ENCODE measurements at places on chromosomes 3 and 15.

DNA sequence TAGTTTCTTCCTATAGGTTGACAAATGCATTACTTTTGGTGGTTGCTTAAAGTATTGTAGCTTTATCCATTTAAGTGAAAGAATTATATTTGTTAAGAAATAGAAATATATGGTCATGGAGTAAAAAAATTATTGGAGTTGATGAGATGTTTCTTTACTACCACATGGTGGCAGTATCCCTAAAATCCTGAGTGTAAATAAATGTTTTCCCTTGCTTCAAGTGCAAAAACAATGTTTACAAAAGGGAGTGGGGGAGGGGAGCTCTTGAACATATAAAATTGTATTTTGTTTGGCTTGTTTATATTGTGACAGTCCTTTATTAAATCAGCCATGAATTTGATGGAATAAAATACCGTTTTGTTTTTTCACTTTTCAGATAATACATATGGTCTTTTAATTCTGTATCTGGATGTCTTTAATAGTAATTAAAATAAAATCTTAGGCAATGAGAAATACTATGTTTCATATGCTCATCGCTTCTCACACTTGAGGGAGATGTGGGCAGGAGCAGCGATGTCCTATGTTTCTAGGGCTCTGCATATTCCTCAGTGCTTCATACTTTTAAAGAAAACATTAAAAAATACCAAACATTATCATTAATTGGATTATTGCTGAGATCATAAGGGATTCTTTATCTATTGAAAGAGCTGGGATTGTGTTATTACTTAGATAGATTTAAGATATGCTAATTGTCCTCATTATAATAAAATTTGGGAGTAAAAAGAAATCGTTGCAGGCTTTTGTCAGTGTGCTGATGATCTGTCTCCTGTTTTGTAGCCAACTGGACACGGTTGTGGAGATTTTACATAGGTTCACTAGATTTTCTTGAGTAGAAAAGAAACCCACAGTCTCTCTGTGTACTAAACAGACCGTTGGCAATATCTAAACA is 349.7 kb downstream of the TUSC7 start:
- DNase-seq, result no peak

DNA sequence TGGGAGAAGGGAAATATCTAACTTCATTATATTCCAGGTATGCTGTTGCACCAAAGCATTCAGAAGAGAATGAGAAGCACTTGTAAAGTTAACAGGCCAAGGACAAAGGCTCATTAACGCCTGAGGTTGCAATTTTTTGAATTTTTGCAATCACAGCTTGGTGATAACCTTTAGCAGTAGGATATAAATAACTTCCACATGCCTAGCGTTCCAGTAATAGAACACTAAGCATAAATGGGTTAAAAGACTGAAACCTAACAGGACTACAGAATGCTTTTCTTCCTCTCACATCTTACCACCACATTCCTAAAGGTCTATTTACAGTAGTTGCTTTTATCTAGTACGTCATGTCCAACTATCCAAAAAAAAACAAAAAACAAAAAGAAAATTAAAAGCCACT is 57.4 kb upstream of the IMPG2 start:
- no peak for DNase-seq

DNA sequence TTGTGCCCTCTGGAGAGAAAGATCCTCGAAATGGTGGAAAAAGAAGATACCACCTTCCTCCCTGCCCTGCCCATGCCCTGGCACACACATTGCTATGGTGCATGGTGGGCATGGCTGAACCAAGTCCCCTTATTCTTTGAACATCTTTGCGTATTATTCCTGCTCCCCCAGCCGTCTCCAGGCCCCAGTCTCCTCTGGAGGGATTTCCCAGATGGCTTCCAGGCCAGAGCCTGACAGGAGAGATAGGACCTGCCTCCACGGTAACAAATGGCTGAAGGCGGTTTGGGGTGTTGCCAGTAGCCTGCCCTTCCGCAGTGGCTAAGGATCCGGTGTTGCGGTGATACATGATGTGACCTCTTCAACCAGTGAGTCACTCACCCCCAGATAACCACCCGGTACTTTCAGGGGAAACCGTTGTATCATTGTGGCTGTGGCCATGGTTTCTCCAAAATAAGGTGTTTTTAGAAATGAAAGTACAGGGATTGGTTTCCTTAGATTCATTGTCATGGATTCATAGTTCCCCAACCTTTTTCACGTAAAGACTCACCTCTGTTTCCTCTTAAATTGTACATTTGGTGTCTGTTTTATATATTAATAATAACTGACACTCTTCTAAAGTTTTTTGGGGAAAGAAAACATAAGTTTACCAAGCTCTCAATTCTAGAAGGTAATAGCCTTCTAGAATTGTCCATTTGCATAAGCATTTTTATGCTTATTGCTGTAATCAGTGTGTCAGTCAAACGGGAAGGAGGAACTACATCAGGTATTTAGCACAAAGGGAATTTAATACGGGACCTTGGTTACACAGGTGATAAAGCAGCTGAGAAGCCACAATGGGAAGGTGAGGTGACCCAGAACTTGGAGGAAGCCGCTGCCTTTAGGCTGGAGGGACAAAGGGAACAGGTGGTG is 25.9 kb downstream of the SMAD3 start:
- no peak for DNase-seq

GRCh38 chr15:25695875-25696760 is 167.0 kb downstream of the ATP10A start:
- no peak for DNase-seq

DNA sequence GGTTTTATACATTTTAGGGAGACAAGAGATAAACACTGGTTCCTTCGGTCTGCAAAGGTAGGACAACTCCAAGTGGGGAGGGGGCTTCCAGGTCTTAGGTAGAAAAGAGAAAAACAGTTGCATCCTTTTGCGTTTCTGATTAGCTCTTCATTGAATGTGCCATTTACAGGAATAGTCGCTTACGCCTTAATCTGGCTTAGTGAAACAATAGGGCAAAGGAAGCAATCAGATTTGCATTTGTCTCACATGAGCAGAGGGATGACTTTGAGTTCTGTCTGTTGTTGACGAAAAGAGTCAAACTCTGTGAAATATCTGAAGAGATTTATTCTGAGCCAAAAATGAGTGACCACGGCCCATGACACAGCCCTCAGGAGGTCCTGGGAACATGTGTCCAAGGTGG is 166.0 kb upstream of the ATP10A start:
- DNase-seq, result no peak

DNA sequence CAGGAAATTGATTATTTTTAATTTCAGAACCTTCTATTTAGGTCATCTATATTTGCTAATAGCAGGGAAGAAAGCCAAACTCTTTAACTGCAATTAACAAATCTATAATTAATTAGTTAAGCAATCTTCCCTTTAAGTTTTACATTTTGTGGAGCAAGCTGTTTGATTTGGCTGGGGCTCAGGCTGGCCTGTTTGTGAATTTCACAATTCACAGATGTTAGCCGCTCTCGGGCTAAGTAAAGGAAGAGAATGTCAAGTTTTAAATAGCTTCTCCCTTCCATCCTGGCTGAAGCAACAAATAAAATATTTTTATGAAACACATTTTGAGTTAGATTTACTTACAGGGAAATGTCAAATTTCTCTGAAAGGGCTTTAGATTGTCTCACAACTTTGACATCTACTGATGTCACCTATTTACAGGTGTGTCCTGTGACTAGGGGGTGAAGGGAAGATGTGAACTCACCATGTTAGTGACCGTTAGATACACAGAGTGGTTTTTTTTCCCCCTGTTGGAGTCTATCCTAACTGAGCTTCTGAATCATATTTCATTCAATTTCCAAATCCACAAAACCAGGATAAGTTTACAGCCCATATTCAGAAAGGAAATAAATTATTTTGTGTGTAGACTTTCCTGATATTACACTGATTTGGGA is 1.3 kb upstream of the TP63 start:
- no peak for DNase-seq

GRCh38 chr3:197238842-197239241 is 59.6 kb downstream of the DLG1 start:
- no peak for DNase-seq

DNA sequence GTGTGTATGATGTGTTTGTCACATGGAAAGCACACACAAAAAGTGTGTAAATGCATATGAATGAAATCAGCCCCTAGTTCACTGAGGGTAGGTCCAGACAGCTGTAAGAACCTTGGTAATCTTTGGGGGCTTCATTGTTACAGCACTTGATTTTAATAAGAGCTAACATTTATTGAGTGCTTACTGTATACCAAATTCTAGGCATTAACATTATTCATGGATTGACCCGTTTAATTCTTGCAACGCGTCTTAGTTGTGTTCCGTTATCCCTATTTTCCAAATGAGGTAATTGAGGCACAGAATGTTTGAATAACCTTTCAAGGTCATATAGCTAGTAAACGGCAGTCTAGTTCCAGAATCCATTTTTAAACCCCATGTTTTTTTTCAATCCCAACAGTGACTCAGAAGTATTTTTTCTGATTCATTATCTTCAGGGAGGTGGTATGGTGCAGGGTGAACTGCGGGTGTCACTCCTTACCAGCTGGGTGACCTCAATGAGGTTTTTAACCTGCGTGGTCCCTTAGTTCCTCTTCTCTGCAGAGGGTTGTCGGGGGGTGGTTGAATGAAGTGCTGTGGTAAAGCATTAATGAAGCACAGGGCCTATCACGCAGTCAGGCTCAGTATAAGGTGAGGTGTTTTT is 14.2 kb downstream of the RAB8B start:
- DNase-seq, result no peak

DNA sequence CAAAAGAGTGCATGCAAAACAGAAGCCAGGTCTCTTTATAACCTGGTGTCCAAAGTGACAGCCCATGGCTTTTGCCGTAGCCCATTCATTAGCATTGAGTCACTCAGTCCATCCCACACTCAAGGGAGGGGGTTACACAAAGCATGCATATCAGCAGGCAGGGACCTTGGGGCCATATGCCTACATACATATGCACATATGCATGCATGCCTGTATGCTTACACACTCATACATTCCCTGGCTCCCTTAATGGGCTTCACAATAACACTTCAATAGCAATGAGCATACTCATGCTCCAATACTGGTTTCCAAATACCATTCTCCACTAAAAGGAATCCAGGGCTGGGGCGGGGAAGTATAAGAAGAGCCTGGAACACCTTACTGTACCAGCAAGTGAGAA is 22.0 kb downstream of the TRPM1 start:
- DNase-seq, result no peak

DNA sequence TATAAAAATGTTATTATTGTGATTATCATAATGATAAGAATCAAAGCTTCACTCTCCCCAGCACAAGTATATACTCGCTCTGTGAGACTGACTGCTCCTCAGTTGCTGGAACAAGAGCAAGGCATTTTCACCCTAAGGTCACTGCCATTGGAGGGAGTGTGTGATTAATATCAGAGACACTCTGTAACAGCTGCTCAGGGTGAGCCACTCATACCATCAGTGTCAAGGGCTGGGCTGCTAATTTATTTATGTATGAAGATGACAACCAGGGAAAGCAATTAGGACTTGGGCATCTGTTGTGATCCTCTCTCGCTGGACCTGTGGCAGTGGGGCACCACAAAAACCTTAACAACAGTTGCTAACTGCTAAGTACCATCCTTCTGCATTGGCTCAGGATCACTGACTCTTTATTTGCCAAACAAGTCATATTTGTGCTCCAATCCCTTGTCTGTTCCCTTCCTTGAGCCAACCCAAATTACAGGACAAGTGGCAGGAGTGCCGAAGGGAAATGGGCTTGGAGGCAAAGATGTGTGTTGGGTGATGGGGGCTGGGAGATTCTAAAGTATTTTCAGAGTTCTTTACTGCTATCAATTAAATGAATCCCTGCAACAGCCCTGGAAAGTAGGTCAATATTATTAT is 297.5 kb upstream of the STT3B start:
- DNase-seq, result no peak

GRCh38 chr3:194961149-194961548 is 275.5 kb downstream of the FAM43A start:
- DNase-seq, result no peak

DNA sequence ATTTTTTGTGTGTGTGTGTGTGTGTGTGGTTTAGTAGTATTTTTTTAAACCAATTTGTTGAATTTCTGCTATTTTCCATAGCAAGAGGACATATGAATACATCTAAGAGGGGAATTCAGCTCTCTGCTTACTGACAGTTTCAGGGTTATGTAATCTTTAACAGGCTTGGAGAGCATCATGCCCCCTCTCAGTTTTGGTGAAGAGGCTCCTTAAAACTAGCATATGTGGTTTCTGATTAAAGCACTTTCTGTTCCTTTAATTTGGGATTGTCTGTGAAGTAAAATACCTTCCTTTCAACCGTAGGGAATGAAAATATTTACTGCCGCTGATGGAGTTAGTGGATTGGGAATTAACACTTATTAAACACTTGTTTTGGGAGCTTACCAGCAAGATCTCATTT is 19.4 kb upstream of the NFKBIZ start:
- DNase-seq, result no peak

DNA sequence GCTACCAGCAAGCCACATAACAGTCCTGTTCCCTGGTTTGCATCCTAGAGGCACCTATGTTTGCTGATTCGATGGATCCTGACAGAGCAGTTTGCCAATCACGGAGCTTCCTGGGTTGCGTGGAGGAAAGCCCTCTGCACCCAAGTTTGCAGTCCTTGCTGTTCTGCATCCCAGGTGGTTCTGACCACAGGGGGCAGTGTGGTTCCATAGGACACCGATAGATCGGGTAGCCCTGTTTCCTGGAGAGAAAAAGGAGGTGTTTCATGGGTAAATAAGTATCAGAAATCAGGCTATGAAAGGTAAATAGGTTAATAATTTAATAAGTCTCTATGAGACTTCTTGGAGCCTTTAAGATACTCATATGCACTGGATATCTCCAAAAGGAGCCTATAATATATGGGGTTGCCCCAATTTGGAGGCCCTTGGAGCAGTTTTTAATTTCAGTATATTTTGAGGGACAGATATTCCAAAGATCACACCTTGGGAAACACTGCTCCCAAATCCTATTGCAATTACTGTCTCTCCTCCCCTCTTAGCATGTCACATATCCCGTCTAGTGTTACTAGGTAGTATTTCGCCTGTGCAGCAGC is 194.6 kb upstream of the TPM1 start:
- no peak for DNase-seq

- DNase-seq, result no peak
Measured at GRCh38 chr3:60147249-60147950, 1097.6 kb upstream of the CFAP20DC start.

DNA sequence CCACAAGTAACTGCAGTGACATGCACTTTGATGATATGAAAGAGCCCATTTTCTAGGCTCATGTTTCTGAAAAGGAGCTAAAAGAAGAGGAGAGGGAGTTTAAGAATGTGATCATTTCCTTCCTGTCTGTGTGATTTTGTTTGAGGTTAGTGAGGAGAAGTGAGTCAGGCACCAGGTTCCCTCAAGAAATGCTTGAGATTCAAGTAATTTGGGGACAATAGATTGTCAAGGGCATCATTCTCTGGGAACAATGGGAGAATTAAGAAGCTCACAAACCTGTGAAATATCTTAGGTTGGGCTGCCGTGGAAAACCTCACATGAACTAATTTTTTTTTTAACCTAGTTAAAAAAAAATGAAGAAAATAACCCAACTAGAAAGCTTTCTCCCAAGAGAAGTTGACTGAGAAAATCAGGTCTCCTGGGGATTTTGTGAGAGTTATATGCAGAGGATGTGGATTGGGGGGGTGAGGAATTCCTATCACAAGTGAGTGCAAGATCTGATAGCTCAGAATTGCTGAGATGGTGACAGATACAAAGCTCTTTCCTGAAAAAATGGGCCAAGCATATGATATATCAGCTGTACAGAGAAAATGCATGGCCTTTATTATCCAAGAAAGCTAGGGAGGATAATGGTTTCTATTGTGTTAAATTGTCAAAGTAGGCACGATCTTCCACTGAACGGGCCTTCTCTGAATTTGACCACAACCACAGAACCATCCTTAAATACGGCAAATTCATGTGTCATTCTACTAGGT is 203.3 kb downstream of the FEZF2 start:
- no peak for DNase-seq

Measured in NCI-H1417 treated with DMSO at 0.1 percent for 48 hours (cell line).